ENCODE measurements at places on chromosomes 3 and 15. TPM values are rescaled to one million over a fixed set of nuclear protein-coding genes. Genes with fewer than 3 reads are reported as not detected.

The POTEB2 gene
- total RNA-seq, result not detected

The TTC21A gene
- 3.8 TPM for total RNA-seq

The FBXL2 gene
- not detected for total RNA-seq

The EPHB1 gene
- total RNA-seq, result 1.8 TPM

The CFAP100 gene
- total RNA-seq, result not detected

The MESP1 gene
- 1.1 TPM for total RNA-seq

The WHAMM gene
- 14.5 TPM for total RNA-seq

The RTP4 gene
- 19.4 TPM for total RNA-seq
